ENCODE measurements at places on chromosomes 1 and 21. TPM values are rescaled to one million over a fixed set of nuclear protein-coding genes. Genes with fewer than 3 reads are reported as not detected.

The AK4 gene
- 19.2 TPM for total RNA-seq

The SERTAD4 gene
- total RNA-seq: 8.2 TPM

The C2CD4D gene
- total RNA-seq: 0.65 TPM

The TMEM59 gene
- total RNA-seq: 225 TPM

The GPA33 gene
- 1.6 TPM for total RNA-seq

The LAMB3 gene
- 34.7 TPM for total RNA-seq

The LCE1D gene
- not detected for total RNA-seq

The MAGI3 gene
- total RNA-seq: 27.6 TPM

The CIART gene
- 10.6 TPM for total RNA-seq
